ENCODE measurements at places on chromosomes 4 and X.

DNA sequence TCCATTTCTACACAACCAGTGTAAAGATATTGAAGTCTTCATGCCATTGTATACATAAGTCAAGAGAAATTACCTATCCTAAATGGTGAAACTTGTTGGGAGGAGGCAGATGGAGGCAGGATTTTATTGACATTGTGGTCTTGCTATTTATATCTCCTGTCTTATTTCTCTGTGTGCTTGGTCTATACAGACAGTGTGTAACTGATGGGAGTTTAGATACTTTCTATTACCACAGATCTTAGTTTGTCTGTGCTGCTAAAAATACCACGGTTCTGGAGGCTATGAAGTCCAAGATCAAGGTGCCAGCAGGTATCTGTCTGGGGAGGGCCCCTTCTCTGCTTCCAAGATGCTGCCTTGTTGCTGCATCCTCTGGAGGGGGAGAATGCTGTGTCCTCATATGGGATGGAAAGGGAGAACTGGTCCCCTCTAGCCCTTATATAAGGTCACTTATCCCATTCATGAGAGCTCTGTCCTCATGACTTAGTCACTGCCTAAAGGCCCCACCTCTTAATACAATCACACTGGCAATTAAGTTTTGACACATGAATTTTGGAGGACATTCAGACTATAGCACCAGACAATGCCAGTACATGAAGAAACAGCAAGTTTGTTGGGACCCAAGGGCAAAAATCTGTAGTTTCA is 62.4 kb downstream of the SYNPO2 start:
- DNase-seq = no peak

- DNase-seq = no peak
Measured at GRCh38 chr4:105057370-105058105, 89.1 kb upstream of the TET2 start.

DNA sequence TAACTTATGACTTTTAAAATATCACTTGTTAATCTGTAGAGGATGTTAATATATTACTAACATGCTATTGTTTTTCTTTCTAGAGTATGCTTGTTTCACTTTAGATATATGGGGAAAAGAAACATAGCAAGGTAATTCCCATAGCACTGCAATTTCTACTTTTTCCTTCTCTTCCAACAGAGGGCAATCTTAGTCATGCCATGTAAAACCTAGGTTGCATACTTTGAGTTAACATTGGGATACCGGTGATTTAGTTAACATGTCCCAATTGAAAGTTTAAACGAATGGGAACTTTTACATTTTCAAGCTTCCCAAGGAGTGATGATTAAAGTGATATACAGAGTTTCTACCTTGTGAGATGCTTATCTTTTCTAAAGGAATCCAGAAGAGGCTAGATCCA is 89.4 kb upstream of the IL13RA1 start:
- no peak for DNase-seq

- no peak for DNase-seq
Measured at GRCh38 chr4:85708468-85708867, 233.5 kb downstream of the ARHGAP24 start.

GRCh38 chrX:9770319-9770718 is 4.7 kb upstream of the GPR143 start:
- DNase-seq = no peak

- DNase-seq = no peak
Measured at GRCh38 chr4:103449296-103450023, 251.3 kb upstream of the CENPE start.

DNA sequence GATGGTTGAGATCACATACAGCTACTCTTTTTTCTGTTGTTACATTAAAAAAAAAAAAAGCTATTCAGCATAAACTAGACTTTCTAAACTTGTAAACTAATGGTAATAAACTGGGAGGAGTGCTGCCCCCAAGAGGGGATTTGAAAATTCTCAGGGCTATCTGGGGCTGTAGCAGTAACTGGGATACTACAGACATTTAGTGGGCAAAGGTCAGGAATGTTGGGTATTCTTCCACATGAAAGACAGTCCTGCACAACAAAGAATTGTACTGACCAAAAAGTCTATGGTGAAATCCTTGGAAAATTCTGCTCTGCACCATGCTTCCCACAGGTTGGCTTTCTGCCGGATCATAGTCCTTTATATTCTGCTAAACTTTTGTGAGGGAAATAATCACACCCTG is 232.6 kb upstream of the BOD1L1 start:
- DNase-seq = no peak

DNA sequence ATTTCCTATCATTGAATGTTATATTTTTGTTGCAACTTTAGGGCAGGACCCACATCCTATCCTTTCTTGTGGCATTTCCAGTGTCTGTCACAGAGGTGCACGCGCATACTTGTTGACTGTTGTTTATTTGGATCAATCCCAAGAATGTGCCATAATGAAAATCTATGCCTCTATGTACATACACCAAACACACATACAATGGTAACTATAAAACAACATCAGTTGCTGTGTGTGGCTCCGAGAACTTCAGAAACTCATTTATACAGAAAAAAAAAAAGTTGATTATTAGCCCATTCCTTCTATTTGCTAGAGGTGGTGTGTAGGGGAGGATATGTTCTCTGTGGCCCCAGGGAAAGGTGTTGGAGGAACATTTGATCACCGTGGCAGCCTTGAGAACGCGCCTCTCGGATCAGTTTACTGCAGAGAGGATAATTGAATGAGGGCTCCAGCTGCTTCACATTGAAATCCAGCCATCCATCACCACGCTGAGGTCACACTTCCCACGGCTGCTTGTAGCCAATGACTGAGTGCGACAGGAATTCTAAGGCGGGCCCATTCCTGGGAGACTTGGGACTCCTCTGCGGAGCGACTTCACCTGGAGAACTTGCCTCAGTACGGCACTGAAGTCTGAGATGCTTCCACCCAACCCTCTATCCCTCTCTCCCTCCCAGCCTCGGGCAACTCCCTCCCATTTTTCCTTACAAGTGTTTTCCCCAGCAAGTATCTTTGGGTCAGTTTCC is 19.5 kb downstream of the SMPX start:
- DNase-seq = no peak

DNA sequence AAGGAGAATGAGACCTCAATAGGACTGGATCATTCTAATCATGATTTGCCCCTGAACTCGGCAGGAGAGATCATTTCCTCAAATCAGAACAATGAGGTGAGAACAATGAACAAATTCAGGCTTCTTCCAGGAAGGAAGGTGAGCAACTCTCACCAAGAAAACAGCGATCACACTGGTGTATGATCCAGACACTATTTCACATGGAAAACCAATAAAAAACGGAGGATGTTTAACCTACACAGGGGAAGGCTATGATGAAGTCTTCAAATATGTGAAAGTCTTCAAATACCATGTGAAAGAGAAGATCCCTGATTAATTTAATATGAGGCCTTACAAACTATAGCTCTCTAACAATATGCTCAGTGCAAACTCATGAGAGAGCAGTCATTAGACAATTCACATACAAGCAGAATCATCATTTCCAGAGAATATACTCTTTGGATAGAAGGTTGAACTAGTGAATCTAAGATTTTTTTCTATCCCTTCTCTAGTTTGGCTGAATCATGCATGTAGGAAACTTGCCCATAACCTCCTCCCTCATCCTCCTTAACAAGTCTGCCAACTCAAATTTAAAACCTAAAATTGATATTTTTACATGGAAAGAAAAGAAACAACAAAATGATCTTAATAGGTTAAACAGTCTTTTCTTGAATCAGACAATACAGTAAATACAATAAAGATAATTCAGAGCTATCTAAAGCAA is 122.5 kb downstream of the ADAMTS3 start:
- DNase-seq = no peak

- DNase-seq = no peak
Measured at GRCh38 chr4:839675-840443, 13.9 kb upstream of the CPLX1 start.

- DNase-seq = no peak
Measured at GRCh38 chrX:29471829-29472228, 743.5 kb upstream of the MAGEB2 start.

GRCh38 chrX:80430826-80431504 is 10.7 kb downstream of the TENT5D start:
- no peak for DNase-seq
